Urinary bladder (tissue), 4 donors: ENCODE measurements at places on chromosomes 3 and 15. TPM values are rescaled to one million over a fixed set of nuclear protein-coding genes. Genes with fewer than 3 reads are reported as not detected.

Gene GPR62
- not detected for total RNA-seq

Gene CYP1A2
- total RNA-seq = not detected

Gene DPP8
- 65.6 TPM for total RNA-seq

Gene CPA3
- 93.3 TPM for total RNA-seq

Gene SCAANT1
- not detected for total RNA-seq

Gene ANKDD1A
- 12.4 TPM for total RNA-seq

Gene SEMA4B
- total RNA-seq = 39.3 TPM

Gene PP2D1
- total RNA-seq = not detected

Gene TTLL13
- total RNA-seq = not detected

Gene GALNT15
- 6.0 TPM for total RNA-seq

Gene PEX5L
- 0.11 TPM for total RNA-seq

Gene PRICKLE2
- 89.7 TPM for total RNA-seq

Gene EPHA6
- 15.9 TPM for total RNA-seq

Gene XCR1
- total RNA-seq = 1.0 TPM

Gene LRRC2
- total RNA-seq = 4.3 TPM

Gene SHISA5
- 62.5 TPM for total RNA-seq

Gene ETFA
- total RNA-seq = 117 TPM

Gene NKTR
- total RNA-seq = 367 TPM

Gene ANKUB1
- total RNA-seq = not detected

DNA sequence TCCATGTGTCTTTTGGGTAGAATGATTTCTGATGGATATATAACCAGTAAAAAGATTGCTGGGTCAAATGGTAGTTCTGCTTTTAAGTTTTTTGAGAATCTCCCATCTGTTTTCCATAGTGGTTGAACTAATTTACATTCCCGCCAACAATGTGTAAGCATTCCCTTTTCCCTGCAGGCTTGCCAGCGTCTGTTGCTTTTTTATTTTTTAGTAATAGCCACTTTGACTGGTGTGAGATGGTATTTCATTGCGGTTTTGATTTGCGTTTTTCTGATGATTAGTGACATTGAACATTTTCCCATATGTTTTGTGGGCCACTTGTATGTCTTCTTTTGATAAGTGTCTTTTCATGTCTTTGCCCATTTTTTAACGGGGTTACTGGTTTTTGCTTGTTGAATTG lies 36.3 kb upstream of the MB21D2 start:
- no peak for DNase-seq

DNA sequence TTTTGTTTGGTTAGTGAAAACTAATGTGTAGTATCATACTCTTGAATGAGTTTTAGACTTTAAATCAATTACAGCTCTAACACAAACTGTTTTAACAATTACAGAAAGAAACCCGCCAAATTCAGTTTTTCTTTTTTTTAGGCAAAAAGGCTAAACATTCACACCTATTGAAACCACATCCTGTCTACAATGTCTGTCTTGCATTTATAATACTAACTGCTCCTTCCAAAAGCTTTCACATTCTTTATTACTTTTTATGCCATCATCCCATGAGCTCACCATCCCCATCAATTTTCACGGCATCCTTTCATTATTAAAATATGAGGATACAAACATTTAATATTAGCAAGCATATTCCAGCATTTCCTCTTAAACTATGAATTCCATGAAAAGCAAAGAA lies 593.3 kb downstream of the FOXP1 start:
- DNase-seq = no peak

DNA sequence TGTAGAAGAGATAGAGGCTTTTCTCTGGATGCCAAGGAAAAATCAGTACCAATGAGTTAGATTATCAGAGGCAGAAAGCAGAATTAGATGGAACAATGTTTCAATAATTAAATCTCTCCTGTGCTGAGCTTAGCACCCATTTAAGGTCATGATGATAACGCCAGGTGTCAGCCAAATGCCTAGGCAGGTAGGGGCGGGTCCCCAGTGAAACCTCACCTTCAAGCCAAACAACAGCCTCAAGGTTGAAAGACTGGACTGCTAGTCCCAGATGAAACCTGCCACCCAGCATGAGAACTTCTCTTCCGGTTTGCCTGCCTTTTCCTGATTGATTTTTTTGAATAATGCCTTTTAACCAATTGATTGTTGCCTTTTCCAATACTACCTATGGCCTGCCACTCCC lies 363.0 kb downstream of the PLOD2 start:
- DNase-seq = no peak

GRCh38 chr3:10753964-10754363 lies 62.1 kb upstream of the SLC6A11 start:
- no peak for DNase-seq

- DNase-seq = no peak
These were observed 62.1 kb upstream of the XCR1 start for GRCh38 chr3:46089237-46090011.

DNA sequence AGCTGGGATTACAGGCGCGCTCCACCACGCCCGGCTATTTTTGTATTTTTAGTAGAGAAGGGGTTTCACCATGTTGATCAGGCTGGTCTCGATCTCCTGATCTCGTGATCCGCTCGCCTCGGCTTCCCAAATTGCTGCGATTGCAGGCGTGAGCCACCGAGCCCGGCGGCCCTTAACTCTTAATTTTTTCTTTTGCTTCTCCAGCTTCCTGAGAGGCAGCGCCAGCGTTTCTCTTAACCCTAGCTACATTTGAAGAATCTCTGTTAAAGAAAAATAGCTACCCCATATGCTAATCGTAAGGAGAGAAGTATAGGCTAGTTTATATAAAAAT lies 465 bp upstream of the GK5 start:
- no peak for DNase-seq

- no peak for DNase-seq
These were observed 53.7 kb upstream of the HEG1 start for GRCh38 chr3:125109536-125109925.

DNA sequence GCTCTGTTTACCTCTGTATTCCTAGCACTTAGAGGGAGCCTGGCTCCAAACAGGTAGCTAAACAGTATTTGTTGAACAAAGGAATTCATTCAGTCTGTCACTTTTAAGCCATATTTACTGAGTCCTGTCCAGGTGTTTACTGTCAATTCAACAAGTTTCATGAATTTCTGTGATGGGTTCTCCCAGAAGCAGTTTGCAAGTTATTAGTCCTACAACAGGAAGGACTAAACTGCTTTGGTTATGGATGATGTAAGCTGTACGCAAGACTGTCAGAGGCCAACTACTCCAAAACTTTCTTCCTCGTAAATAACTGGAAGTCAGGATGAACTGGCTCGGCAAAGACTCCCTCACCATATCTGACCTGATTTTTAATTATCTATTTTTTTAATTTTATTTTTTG lies 25.1 kb downstream of the STIMATE start:
- DNase-seq = no peak

GRCh38 chr3:117011687-117012250 lies 302.2 kb downstream of the TUSC7 start:
- DNase-seq = no peak

DNA sequence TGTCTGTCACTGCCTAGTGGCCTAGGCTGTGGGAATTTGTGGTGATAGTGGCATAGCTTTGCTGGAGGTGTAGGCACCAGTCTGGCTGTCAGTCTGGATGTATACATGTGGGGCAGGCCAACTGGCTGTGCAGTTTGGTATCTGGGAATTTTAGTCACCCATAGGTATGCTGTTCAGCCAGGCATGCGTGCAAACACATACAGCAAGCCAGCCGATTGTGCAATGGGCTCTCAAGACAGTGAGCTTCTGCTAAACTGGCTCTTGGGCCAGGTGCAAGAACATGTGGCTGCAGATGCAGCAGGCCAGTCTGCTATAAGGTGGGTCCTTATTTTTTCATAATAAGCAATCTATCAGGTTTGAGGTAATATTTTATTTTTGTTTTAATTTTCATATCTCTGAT lies 87.1 kb upstream of the PLSCR5 start:
- DNase-seq = no peak

- no peak for DNase-seq
These were observed 17.2 kb upstream of the GREM1 start for GRCh38 chr15:32700501-32701150.

- DNase-seq = no peak
These were observed 6.6 kb downstream of the XYLB start for GRCh38 chr3:38353151-38353550.

GRCh38 chr3:183220828-183221227 lies 32.2 kb upstream of the B3GNT5 start:
- no peak for DNase-seq

- no peak for DNase-seq
These were observed 2.0 kb upstream of the EFCC1 start for GRCh38 chr3:128999102-128999501.

GRCh38 chr3:126446301-126446700 lies 29.4 kb downstream of the ZXDC start:
- DNase-seq = no peak

- no peak for DNase-seq
These were observed 193.8 kb downstream of the ABHD5 start for GRCh38 chr3:43884581-43884980.

- DNase-seq = no peak
These were observed 2.6 kb downstream of the CHRD start for GRCh38 chr3:184382326-184383032.

DNA sequence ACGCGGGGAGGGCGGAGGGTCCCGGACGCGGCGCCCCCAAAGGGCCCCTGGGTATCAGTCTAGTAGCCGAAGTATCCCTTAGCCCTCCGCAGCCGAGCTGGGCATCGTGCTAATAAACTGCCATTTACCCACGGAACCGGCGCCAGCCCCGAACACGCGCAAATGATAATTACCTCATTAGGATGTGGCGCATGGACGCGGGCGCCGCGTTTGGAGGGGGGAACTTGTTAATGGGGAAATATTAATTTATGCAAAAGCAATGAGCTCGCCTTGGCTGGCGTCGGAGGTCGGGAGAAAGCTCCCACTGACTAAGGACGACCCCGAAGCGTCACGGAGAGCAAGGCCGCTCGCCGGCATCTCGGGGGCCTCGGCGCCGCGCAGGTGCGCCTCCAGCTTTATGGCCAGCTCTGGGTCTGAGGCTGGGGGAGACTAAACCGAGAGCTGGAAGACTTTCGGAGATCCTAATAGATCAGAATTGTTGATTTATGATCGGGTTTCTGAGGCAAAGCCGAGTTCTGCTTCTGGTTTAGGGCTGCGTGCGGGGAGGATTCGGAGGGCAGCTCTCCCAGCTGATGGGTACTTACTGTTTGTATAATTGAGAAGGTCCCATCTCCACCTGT lies 474 bp upstream of the FEZF2 start:
- DNase-seq = no peak

- no peak for DNase-seq
These were observed 314.2 kb downstream of the LPP start for GRCh38 chr3:188468196-188468595.

GRCh38 chr3:155634121-155634719 lies 110.7 kb downstream of the PLCH1 start:
- DNase-seq = no peak

DNA sequence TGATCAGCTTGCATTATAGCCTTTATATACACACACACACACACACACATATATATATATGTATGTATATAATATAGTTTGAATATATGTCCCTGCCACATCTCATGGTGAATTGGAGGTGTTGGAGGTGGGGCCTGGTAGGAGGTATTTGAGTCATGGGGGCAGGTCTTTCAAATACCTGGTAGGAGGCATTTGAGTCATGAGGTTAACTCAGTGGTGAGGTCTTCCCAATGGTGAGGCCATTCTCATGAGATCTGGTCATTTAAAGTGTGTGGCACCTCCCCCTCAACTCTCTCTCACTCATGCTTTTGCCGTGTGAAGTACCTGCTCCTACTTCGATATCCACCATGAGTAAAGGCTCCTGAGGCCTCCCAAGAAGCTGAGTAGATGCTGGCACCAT lies 27.5 kb upstream of the FHIT start:
- DNase-seq = no peak

DNA sequence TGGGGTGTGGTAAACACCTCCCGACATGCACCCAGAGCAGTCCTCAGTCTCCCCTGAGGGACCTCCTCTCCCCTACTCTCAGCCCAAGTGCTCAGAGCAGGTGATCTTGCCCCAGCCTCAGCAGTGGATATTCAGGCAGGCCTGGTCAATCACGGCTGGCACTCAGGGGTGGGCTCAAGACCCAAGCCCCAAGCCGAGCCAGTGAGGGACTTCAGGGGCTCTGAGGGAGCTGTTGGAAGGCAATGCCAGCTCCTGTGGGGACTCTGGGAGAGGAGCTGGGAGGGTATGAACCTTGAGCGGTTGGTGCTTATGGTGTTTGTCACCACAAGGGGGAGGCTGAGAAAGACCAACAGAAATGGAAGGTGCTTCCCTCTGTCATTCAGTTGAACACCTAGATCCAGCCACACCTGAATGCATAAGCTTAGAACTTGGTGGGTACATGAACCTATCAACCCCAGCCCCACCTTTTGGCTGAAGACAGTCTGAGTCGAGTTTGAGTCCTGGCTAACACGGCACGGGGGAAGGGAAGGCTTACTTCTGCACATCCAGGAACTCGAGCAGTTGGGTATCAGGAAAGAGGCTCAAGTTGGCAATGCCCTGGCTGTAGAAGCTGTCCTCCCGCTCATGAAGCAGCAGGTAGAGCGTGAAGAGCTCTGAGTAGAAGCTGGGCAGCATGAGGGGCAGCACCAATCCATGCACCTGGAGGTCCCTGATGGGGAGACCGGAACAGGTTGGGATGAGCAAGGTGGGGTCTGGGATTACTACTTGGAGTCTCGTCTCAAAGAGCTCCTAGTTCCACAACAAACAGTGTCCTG lies 19.2 kb downstream of the ALS2CL start:
- no peak for DNase-seq

DNA sequence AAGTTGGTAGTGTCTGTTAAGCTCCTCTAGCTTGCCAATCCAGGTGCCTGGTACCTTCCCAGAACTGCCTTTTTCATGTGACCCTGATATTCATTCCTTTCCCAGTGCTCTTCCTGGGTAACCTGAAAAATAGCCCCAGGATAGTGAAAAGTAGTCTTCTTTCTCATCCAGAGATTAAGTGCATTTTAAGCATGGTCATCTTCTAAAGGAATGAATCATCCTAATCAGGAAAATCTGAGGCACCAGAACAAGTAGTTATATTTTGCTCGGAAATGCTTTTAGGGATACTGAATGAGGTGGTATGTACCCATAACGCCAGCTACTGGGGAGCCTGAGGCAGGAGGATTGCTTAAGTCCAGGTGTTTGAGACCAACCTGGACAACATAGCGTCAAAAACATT lies 23.1 kb upstream of the PDCD6IP start:
- DNase-seq = no peak

- DNase-seq = no peak
These were observed 149.3 kb downstream of the CACNA1D start for GRCh38 chr3:53643757-53644156.

DNA sequence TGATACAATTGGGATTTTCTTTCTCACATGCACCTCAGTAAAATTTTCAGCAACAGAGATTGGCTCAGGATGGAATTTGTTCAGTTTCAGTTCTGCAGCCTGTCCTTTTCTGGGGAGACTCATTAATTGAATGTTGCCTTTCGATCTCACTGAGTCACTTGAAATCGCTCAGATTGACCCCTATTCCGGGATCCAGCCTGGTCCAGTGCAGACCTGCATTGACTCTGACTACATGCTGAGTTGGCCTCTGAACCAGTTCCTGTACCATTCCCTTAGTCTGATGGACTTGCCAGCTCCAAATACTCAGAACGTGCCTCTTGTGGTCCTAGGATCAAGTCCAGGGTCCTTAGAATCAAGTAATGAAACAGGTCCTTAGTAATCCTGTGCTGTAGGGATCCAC lies 9.4 kb downstream of the IGF1R start:
- DNase-seq = no peak

- DNase-seq = no peak
These were observed 7.0 kb downstream of the DISP2 start for GRCh38 chr15:40365016-40365415.
